ENCODE measurements at places on chromosomes 11 and 22.

DNA sequence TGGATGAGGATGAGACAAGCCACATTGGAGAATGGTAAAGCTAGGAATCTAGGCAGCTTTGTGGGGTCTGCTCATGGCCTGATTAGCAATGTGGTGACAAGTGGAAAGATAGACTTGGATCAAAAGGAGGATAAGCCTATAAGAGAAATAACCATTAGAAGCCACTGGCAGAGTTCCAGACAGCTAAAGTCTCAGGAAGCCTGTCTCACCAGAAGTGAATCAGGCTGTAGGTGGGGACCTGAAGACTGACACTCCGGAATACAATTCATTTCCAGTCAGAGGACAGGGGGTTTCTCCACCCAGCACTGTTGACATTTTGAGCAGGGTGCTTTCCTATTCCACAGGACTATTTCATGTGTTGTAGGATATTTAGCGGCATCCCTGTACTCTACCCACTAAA, 129.7 kb downstream of the ARHGAP42 start:
- no peak for DNase-seq

DNA sequence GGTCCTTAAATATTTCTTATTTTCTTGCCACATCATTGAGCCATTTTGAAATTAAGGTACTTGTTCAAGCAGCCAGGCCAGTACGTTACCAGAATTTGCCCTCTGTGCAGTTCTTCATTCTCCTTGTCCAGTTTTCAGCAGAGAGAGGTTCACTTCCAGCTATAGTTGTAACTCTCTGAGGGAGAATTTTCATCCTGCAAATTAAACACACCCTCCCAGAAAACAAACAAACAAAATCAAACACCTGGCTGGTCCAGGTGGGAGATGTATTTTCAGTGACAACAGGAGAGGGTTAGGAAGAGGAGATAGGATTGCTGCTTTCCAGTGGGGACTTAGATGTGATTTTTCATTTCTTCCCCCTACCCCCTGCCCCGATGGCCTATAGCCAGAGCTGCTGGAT, 45.0 kb downstream of the LHFPL7 start:
- no peak for DNase-seq

- DNase-seq, result peak; percentile 40
These were observed 39.4 kb upstream of the CFAP300 start for GRCh38 chr11:102007567-102008437.

DNA sequence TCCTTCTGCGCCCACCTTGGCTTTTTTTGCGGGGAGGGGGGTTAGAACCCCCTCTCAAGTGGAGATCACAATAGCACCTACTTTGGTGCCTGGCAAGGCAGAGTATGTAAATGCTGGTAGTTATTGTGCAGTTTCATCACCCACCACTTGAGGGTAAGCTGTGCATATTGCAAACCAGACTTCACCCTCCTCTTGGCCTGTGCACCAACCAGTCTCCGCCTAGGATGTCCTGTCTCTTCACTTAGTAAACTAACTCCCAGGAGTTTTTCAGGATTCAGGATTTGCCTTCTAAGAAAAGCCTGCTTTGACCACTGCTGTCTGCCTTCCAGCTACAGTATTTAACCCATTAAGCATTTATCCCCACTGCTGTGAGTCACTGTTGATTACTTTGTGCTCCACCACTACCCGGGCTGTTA, 2.0 kb upstream of the UBXN1 start:
- peak; percentile 31 for DNase-seq

DNA sequence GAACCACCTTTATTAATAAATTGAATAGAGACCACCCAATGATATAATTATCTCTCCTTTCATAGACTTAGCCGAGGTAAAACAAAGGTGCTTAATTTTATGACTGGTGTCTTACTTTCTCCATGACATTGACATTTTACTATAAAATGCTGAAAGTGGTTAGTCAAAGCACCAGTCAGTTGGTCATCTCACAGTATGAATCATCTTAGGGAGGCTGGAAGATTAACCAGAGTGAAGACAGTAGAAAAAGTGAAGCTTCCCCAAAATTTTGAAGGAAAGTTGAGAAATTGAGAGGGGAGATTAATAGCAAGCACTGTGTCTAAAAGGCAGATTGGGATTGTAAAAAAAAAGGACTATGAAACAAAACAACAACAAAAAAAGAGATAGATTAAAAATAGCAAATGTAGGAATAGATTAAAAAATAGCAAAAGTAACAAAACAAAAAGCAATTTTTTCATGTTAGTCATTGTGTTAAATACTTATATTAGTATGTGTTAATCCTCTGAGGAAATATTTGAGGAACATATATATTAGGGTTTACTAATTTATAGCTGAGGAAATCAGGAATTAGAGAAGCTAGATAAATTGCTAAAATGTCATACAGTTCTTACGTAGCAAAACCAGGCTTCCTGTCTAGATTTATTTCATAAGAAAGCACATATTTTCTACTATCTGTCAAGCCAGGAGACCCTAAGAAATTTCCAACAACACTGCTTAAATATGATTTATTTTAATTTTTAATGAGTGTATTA, 557.3 kb upstream of the ANO5 start:
- DNase-seq, result no peak

GRCh38 chr11:69546735-69547370, 65.4 kb downstream of the LINC01488 start:
- DNase-seq, result no peak

DNA sequence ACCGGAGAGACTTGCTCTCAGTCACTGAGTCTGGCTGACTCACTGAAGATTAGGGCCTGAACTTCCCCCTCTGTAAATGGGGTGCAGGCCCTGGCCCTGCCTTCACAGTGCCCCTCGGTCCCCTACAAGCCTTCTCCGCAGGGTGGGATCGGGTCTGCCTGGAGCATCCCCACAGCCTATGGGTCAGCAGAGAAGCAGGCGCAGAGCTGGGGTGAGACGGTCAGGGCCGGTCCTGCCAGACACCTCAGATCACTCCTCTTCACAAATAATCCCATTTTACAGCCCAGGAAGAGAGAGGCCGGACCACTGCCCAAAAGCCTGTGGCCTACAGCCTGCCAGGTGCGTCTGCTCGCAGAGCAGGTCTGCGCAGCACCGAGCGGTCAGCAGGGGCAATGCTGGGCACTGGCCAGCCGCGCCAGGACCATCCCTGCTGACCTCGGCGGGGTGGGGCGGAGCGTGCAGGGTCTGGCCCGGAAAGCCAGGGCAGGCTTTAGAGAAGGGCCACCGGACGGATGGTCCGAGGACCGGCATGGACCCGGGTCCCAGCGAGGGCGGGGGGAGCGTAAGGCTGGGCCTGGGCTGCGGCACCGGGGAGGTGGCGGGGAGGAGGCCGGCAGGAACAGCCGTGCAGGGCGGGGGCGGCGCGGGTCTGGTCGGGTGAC, 522 bp upstream of the SEPTIN5 start:
- no peak for DNase-seq

- no peak for DNase-seq
These were observed 293.2 kb downstream of the ETS1 start for GRCh38 chr11:128294001-128294670.

GRCh38 chr11:61814247-61814957, 2.4 kb downstream of the FADS1 start:
- DNase-seq, result no peak

GRCh38 chr22:24424001-24424900, 3.1 kb upstream of the ADORA2A start:
- DNase-seq, result no peak

GRCh38 chr11:130216221-130216550, 56.6 kb downstream of the ST14 start:
- no peak for DNase-seq

GRCh38 chr22:20946080-20946986, 20.7 kb upstream of the AIFM3 start:
- DNase-seq, result no peak

DNA sequence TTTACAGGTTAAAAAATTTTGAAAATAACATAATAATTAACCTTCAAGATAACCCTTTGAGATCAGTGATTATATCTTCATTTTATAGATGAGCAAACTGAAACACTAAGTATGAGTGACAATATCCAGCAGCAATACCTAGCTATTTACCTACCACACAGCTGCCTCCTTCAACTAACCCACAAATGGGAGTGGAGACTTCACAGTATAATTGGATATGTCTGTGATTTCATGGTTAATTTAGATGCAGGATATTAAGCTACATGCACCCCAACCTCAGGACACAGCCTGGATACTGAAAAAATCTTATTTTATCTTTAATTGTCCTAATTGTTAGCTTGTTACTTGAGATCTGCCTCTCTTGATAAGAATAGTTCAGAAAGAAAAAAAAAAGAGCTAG, 297.2 kb upstream of the ANO5 start:
- no peak for DNase-seq

DNA sequence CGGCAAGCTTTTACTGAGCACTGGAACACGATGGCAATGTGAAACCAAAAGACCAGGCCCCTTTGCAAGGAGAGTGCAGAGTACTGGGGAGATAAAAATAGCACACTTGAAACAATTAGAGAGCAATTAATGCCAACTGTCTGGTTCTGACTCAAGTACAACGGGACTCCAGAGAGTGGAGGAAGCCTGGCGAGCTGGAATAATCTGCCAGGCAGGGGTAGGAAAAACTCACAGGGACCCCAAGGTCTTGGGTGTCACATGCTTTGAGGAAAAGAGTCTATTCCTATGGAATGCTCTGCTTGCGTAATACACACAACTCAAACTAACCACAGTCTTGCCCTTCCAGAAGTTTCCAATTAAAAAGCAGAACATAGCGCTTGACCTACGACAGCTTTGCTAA, 113.0 kb upstream of the CLMP start:
- DNase-seq, result no peak

DNA sequence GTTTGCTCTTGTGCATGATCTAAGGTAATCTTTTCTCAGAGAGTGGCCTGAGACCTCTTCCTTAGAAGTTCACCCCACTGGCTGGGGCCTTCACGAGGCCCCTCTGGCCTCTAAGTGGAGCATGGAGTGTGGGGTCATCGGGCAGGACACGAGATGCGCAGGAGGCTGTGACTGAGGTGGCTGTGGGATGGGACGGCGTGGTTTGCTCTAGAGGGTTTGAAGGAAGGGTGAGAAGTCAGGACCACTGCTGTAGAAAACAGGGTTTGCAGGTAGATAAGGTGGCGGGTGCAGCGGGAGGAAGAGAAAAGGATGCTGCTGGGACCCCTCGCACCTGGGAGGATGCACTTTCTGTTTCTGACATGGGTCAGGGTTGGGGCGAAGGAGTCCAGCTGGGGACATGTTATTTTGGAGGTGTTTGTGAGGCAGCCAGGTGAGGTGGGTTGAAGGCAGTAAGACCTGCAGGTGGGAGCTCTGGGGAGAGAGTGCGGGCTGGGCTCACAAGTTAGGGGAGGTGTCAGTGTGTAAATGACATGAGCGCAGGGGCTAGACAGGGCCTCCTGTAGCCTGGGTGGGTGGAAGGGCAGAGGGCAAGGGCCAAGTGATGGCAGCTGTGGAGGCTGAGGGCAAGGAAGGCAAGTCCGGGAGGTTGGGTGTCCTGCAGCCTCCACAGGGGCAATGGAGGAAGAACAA, 62.5 kb downstream of the KCNQ1 start:
- DNase-seq, result no peak

- DNase-seq, result peak; percentile 98
These were observed 4.0 kb upstream of the FTH1 start for GRCh38 chr11:61971248-61972111.

DNA sequence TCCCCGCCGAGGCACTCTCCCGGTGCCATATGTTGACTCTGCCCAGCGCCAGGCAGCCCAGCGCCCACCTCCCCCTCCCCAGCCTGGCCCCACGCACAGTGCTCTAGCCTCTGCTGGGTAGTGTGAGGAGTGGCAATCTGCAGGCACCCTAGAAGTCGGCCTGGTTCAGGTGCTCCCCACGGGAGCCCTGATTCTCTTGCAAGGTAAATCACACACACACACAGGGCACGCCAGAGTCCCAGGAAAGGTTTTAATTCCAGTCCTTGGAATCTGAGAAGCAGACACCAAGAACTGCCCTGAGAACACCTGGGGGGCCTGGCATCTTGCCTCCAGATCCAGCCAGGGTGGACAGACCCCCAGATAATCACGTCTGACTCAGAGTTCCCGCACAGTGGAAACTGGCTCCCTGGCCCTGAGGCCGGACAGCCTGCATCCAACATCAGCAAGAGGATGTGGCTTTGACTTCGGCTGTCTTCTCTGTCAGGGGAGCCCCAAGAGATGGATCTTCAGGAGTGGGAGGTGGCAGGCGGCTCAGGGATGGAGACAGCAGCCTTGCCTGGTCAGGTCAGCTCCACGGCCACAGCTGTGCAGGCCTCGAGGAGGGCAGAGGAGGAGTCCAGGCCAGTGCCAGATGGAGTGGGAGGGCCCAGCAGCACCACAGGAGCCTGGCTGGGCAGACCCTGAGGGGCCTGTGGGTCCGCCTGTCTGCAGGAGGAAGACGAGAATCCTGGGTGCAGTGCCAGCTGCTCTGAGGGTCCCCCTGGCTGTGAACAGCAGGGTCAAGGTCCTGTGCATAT, 1.1 kb upstream of the RIN1 start:
- DNase-seq, result no peak

GRCh38 chr22:33357981-33358399, 299.8 kb upstream of the SYN3 start:
- no peak for DNase-seq

- DNase-seq, result no peak
These were observed 2.8 kb downstream of the FZD4 start for GRCh38 chr11:86952221-86952875.

- DNase-seq, result no peak
These were observed 320.9 kb upstream of the CCDC179 start for GRCh38 chr11:23181022-23181807.

- DNase-seq, result no peak
These were observed 8.1 kb downstream of the ALDH3B2 start for GRCh38 chr11:67666303-67666645.

GRCh38 chr22:24186892-24187670, 5.8 kb downstream of the SUSD2 start:
- DNase-seq, result no peak

DNA sequence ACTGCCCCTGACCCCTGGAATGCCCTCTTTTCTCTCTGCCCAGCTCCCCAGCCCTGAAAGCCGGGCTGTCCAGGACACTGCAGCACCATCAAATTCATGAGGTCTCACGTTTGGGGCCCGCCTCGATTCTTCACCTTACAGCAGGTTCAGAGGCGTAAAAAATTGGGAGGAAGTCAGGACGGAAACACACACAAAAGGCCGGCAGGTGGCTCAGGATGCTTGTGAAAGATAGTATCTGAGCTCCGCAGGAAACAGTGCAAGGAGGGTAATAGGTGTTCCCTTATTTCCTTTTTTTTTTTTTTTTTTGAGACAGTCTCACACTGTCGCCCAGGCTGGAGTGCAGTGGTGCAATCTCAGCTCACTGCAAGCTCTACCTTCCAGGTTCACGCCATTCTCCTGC, 4.1 kb downstream of the RFPL2 start:
- DNase-seq, result no peak

GRCh38 chr11:57403802-57404147, 13.3 kb upstream of the PRG2 start:
- DNase-seq, result no peak

- no peak for DNase-seq
These were observed 831 bp downstream of the CD44 start for GRCh38 chr11:35139722-35140282.

- no peak for DNase-seq
These were observed 86.5 kb downstream of the MYEOV start for GRCh38 chr11:69380451-69380901.

DNA sequence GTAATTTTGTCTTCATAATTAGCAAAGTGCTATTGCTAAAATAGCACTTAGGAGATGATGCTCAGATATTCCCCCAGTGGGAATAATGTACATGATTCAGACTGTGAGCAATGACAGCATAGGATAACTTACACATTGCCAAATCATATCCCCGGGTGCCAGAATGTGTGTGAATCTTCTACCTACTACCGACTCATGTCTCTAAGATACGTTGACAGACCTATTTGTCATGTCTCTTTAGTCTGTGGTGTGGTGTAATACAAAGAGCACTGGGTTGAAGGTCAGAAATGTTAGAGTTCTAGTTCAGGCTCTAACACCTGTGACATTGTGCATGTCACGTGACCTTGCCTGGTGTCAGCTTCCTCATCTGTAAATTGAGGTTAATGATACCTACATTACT, 31.0 kb upstream of the PICALM start:
- no peak for DNase-seq

Data from epithelial cell of proximal tubule (primary cell).